ENCODE measurements at places on chromosomes 1 and 21.

DNA sequence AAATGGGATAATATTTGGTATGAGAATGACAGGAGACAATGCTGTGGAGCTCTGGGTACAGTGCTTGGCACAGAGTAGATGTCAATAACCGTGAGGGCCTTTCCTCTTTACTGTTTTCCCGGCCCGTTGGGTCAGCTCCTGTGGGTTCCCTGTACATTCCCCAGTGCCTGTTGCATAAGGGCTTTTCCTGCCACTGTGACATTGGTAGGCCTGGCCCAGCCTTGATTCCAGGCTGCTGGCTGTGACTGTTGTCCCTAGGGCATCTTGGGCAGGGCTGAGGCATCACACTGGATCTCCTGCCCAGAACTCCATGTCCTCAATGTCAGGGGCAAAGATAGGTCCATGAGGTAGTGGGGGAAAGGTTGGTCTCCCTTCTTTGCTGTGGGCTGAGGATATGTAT, 25.8 kb upstream of the MYCL start:
- no peak for DNase-seq

- no peak for DNase-seq
These were observed 36.8 kb upstream of the PWP2 start for GRCh38 chr21:44070391-44070790.

- DNase-seq = no peak
These were observed 10.4 kb downstream of the SLC45A1 start for GRCh38 chr1:8328271-8328670.

- no peak for DNase-seq
These were observed 633.3 kb downstream of the USP25 start for GRCh38 chr21:16363100-16363499.

- DNase-seq = no peak
These were observed 7.9 kb downstream of the CAMK2N1 start for GRCh38 chr1:20478057-20478635.

- no peak for DNase-seq
These were observed 38.6 kb upstream of the CPLANE2 start for GRCh38 chr1:16275591-16275990.

- no peak for DNase-seq
These were observed 11.4 kb upstream of the RPTN start for GRCh38 chr1:152170287-152170905.

DNA sequence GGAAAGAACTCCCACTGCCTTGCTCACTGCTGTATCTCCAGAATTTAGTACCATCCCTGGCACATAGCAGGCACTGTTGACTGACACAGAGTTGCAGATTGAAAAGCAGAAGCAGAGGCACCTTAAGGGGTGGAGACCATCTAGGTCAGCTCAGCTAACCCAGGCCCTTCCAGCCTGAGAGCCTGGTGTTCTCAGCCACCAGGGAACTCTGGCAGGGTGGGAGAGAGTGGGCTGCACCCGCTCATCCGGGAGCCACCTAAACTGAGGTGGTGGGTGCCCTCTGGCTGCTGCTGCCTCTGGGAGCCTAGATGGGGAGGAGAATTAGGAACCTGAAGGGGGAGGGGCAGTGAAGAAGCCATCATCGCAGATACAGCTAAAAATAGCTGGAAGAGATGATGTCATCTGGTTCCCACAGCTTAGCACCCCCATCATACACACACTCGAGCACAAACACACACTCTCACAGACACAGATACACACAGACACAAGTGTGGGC, 1.5 kb upstream of the TSPAN1 start:
- DNase-seq = no peak

DNA sequence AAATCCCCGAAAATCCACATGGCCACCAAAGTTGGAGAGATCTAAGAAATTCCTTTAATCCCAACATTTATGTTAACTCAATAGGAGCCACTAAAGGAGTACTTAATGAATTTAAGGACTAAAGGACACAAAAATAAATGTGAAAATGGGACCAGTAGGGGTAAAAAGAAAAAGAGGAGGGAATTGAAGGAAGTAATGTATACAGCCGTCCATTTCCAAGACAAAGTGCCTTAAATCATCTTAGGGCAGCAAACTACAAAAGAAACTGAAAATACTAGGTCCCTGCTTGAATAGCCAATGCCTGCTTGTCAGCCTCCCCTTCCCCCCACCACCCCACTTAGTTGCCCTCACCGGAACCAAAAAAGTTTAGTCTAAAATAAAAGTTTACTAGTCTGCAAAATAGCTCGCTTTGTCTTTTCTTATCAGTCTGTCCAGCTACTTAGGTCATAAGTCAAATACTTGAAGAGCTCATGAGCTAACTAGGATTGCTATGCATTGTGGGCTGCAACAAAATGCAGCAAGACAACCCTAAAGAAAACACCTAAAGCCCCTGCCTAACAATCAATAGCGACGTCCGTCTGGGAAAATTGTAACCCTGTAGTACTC, 66.3 kb upstream of the TLR5 start:
- no peak for DNase-seq

DNA sequence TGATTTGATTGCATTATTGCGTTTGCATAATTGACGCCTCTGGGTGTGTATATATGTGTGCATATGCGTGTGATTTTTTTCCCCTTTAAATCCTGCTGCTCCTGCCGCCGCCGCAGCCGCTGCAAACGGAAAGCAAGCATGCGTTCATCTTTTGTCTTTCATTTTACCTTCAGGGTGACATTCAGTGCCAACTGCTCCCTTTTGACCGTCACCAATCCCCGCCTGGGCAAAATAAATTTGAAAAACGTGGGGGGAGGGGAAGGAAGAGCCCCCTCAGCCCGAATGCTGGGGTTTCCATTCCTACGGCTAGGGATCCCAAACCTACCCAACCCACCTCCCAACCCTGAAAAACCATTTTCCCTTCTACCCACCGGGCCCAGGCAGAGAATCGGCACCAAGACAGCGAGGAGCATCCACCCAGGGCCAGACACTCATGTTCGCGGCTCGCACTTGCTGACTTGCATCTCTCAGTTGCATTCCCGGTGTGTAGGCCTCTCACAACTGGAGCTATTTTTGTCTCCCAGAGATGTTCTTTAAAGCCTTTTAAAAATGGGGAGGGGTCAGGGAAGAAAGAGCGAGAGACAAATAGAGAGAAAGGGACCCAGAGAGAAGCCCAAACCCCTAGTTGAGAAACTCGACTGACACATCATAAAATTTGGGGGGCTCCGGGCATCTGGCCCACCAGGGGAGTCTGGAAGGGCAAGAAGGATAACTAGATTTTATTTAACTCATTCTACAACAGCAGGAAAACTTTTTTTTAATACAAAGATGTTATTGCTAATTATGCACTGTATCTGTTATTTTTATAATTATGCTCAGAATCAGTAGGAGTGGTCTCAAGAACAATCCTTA, 367.1 kb upstream of the ESRRG start:
- no peak for DNase-seq

GRCh38 chr21:25005388-25005787, 601.9 kb downstream of the MRPL39 start:
- DNase-seq = no peak

DNA sequence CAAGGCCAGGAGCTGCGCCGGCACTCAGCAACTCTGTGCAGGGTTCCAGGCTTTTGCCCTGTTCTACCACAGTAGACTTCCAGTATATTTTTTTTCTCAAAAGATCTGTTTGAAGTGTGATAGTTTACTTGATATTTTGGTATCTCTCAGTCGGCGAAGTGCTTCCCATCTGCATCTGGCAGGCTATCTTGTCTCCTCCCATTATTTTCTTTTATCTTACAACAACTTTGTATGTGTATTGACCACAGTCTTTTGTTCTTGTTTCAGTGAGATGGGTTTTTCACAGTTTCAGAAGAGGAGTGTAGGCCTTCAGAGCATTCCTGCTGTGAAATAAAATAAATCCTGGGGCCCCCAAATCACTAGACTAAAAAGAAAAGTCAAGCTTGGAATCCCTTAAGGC, 292.9 kb downstream of the PTGER3 start:
- no peak for DNase-seq

DNA sequence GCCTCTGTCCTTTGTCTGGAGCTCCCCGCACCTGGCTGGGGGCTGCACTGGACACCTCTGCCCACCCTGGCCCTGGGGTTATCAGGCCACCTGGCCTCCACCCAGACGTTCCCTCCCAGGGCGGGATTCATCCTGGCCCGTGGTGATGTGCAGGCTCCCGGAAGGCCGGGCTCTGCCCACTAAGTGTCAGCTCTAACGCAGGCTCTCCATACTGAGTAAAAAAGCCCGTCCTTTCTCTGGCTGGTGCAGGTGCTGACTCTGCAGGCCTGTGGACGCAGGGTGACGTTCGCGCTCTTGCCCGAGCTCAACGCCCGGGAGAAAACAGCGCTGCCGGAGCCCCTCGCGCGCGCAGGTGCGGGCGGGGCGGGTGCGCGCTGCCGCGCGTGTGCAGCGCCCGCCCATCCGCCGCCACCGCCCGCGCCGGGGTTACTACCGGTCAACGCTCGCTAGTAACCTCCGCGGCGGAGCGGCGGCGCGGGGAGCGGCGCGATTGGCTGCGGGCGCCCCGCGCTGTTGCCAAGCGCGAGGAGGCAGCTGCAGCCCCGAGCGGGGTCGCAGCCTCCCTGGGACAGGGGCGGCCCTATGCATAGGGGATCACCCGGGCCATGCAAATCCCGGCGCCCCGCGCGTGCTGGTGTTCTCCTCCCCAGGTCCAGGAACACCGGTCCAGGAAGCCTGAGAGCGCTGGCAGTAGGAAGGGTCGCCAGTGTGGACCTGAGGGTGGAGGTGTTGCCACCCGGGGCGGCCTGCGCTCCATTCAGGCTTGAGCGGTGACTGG, 15.7 kb downstream of the ABCG1 start:
- peak; percentile 84 for DNase-seq

DNA sequence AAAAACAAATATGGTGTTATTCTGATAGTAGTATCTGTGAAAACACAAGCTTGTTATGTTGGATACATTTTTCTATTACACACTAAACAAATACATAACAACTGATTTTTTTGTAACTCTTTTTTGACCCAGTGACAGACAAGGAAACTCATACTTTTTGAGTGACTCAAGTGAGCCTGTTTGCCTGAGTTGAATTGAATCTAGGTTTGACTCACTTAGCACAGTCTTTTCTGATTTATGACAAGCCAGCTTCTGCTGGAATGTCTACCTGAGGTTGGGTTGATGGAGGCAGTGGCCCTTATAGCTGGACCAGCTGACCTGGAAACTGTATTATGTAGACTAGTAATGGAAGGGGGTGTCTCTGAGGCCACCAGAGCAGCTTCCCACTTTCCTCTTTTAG, 4.2 kb upstream of the CLCA4 start:
- DNase-seq = no peak

GRCh38 chr1:8597455-8597854, 220.0 kb downstream of the RERE start:
- no peak for DNase-seq

DNA sequence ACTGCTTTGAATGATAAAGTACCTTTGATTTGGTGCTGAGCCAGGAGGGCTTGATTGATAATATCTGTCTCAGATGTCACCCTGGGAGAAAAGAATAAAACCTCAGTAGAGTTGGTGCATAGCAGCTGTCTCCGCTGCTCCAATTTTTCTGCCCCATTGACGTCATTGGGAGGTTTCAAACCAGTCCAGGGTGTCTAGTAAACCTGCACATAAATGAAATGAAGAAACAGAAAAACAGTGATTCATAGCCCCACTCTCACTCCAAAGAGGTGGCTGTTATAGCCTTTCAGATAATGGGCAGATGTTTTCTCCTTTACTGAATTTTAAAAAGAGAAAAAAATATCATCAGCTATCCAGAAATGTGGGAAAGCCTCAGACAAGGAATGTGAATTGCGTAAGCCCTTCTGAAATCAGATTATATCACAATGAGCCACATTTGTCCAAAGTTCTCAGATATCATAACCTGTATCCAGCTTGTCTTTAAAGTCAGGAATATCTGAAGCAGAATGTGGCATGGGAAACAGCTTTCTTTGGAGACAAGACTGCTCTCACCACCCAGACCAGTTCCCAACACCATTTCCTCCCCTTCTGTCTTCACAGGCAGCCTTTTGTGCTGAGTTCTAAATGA, 351.3 kb upstream of the SGIP1 start:
- DNase-seq = no peak

DNA sequence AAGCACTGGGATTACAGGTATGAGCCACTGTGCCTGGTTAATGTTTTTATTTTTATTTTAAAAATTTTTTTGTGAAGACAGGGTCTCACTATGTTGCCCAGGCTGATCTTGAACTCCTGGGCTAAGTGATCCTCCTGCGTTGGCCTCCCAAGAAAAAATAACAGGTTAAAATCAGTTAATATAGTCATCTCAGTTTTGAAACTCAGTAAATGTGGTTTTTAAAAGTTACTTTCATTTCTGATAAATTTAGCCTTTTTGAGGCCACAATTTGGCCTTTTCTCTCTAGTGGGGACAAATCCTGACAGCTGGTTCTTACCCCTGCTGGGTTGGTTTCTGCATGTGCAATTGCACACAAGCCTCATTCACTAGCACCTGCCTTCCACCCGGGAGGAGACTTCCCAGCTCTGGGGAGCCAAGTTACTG, 13.3 kb downstream of the PMF1 start:
- DNase-seq = no peak

GRCh38 chr1:22841860-22842281, 130.8 kb downstream of the LACTBL1 start:
- no peak for DNase-seq

DNA sequence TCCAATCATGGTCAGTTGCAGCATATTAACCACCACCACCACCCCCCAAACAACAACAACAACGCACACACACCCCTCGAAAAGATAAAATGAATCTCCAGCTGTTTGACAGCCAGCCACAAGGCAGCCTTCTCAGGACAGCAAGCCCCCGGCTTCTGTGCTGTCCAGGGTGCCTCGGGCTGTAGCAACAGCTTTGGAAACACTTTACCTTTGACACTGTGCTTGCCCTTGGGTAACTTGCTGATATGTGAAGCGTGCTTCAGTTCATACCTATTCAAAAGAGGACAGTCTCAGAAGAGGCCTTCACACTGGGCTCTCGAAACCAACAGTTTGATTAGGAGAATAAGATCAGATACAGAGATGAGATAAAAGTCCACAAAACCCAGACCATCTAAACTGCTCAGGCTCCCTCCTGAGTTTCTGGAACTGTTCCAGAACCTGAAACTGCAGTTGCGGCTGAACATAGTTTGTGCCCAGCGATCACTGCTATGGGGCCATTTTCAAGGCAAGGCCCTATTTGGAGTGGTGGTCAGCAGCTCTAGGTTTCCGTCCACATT, 44.9 kb downstream of the PARP1 start:
- no peak for DNase-seq

- no peak for DNase-seq
These were observed 83.8 kb downstream of the NIBAN1 start for GRCh38 chr1:184890539-184890973.

GRCh38 chr21:39121600-39122355, 61.5 kb downstream of the PSMG1 start:
- peak; percentile 85 for DNase-seq

GRCh38 chr1:199269241-199269640, 630.4 kb downstream of the PTPRC start:
- DNase-seq = no peak

- DNase-seq = no peak
These were observed 21.0 kb upstream of the CXADR start for GRCh38 chr21:17491716-17492414.

- no peak for DNase-seq
These were observed 15.3 kb downstream of the BECN2 start for GRCh38 chr1:241972703-241973369.
